ENCODE measurements at places on chromosomes 13 and 19. TPM values are rescaled to one million over a fixed set of nuclear protein-coding genes. Genes with fewer than 3 reads are reported as not detected.

GRCh38 chr19:1258163-1258492 lies 9.7 kb downstream of the MIDN start:
- DNase-seq, result no peak

GRCh38 chr19:40232479-40232878 lies 6.0 kb upstream of the CCNP start:
- DNase-seq, result no peak

DNA sequence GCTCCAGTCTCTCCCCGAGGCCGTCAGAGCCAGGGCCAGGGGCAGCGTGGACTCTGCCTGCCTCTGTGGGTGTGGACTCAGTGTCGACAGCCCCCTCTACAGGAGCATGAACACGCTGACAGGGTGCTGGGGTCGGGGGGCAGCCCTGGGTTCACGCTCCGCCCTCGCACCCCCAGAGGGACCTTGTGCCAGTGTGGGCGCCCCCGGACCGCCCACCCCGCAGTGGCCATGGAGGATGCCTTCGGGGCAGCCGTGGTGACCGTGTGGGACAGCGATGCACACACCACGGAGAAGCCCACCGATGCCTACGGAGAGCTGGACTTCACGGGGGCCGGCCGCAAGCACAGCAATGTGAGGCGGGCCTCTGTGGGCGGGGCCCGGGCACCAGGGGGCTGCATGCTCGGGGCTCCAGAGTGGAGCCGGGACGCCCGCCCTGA lies 8.3 kb downstream of the TRPM4 start:
- no peak for DNase-seq

GPR12 gene
- total RNA-seq, result 0.65 TPM

FCER2 gene
- total RNA-seq, result not detected
